EL (cell line): ENCODE measurements at places on chromosomes 3 and 15.

DNA sequence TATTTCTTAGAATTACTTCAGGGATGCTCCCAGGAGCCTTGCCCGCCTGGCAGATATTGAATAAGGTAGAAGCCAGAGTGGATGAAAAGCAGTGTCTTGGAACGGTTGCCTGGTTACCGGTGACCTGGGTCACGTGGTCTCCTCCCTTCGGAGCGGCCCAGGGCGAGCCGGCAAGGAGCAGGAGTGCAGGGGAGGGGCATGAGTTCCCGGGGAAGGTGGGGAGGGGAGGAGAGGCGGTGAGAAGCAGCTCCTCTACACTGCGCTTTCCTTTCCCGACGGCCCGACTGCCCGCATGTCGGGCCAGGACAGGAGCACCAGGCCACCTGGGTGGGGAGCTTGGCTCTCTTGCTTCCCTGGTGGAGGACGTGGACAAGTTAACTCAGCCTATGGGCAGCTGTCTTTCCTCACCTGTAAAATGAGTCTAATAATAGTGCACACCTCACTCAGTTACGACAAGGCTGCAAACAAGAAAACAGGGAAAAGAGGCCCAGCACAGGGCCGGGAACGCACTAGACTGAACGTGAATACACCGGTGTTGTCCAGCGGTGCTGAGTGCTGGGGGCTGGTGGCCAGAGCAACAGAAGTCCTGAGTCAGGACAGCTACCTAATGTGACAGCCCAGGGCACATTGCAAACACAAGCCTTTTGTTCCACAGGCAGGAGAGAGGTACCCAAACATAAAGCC lies 198.3 kb downstream of the ADAMTS9 start:
- DNase-seq, result no peak

DNA sequence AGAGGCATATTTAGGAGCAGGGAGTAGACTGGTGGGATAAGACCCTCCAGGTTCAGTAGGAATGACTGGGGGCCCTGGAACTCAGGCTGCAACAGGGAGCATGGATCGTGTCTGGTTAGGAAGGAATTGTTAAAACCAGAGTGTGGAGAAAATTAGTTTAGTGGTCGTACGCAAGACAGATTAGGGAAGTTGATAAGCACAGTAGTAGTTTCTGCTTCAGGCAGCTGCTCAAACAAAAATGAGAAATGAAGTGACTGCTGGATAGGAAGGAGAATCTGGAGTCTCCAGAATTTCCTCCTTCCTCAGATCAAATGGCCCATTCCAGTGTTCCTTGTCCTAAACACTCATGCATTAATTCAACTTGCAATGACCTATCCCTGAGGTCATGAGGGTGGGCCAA lies 11.2 kb downstream of the MYD88 start:
- DNase-seq, result no peak

GRCh38 chr3:111923095-111923771 lies 55.6 kb upstream of the ABHD10 start:
- DNase-seq, result peak; percentile 67

GRCh38 chr15:96184297-96184696 lies 146.2 kb upstream of the NR2F2 start:
- no peak for DNase-seq

- DNase-seq, result no peak
These were observed 134.8 kb upstream of the CTNNB1 start for GRCh38 chr3:41064526-41064925.

GRCh38 chr15:79314811-79315210 lies 3.9 kb downstream of the TMED3 start:
- DNase-seq, result no peak
